Caco-2 (cell line): ENCODE measurements at places on chromosomes 12 and 14. TPM values are rescaled to one million over a fixed set of nuclear protein-coding genes. Genes with fewer than 3 reads are reported as not detected.

DNA sequence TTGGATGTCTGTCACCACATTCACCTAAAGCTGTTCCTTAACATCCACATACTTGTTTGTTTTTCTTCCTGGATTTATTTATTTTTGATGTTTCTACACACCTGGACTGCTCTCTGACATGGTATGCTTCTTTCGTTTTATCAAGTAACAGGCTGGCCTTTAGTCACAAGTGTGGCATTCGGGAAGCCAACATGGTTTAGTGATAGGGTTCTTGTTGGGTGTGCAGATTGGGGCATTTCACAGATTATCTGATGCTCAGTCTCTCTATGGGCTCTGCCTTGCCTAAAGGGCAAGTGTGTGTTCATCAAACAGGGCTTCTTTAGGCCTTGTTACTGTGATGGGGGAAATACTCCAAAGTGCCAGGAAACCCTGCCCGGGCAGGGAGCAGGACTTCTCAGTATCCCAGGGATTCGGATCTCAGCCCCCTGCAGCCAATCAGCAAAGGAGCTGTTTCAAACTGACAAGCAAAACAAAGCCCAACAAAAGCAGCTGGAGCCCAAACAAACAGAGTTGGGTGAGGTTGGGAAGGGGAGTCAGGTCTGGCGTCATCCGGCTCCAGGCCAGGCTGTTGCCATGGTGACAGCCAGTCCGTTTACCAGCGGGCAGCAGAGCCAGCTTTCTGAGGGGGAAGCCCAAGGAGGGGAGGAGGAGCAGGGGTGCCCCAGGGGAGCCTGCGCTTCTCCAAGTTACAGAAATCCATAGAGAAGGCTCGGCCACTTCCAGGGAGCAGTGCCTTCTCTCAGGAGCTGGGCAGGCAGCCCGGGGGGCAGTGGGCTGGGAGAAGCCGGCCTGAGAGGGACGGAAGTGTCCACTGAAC, 31.9 kb downstream of the FOS start:
- peak; percentile 31 for DNase-seq

DNA sequence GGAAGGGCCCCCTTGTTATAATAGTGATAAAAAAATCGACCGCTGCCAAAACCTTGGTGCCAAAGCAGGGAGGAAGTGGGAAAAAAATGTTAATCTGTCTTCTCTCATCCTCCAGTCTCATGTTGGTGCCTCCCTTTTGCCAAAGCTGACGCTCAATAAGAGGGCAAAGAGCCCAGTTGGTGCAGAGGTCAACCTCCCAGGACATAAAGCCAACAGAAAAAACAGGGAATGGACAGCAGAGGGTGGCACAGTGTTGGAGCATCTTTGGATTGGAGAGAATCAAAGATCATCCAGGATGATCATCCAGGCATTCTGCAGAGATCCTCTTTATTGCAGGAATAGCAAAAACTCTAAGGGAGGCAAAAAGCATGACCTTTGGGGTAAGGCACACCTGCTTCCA, 9.8 kb upstream of the TTC9 start:
- no peak for DNase-seq

DNA sequence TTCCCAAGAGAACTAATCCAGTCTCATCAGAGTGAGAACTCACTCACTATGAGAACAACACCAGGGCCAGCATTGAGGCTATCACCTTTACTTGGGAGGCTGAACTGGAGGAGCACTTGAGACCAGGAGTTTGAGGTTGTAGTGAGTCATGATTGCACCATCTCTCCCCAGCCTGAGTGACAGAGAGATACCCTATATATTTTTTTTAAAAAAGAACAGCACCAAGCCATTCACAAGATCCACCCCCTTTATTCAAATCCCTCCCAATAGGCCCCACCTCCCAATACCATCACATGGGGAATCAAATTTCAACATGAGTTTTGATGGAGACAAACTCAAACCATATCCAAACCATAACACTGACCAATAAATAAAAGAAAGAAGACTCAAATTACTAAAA, 3.7 kb upstream of the TMX1 start:
- no peak for DNase-seq

- DNase-seq: no peak
Measured at GRCh38 chr12:120757226-120757742, 31.7 kb downstream of the ACADS start.

GRCh38 chr14:20327005-20327869, 5.8 kb downstream of the CCNB1IP1 start:
- peak; percentile 62 for DNase-seq

The KRT5 gene
- total RNA-seq: 0.50 and 0.91 TPM in 2 replicates

The RPL10L gene
- not detected in 2 replicates for total RNA-seq

The CNTN1 gene
- total RNA-seq: not detected in 2 replicates

The DAD1 gene
- total RNA-seq: 151 and 160 TPM in 2 replicates
